CD4-positive, alpha-beta T cell treated with Interferon gamma for 1 hour (primary cell): ENCODE measurements at places on chromosomes 4 and X.

DNA sequence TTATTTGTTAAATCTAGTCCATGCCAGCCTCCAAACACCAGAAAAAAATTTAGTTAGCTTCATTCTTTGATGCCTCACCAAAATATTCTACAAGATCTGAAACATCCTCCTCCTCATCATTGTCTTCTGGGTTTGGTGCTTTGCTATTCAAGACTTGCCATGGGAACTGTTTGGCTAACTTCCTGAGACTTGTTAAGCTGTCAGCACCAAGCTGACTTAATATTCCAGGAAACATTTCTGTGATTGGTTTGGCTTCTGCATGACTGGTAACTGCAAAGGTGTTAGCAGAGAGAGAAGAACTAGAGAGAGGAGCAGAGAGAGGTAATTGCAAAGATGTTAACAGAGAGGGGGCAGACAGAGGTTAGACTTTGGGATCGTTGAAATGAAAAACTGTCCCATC lies 101.3 kb downstream of the PALLD start:
- DNase-seq: no peak

DNA sequence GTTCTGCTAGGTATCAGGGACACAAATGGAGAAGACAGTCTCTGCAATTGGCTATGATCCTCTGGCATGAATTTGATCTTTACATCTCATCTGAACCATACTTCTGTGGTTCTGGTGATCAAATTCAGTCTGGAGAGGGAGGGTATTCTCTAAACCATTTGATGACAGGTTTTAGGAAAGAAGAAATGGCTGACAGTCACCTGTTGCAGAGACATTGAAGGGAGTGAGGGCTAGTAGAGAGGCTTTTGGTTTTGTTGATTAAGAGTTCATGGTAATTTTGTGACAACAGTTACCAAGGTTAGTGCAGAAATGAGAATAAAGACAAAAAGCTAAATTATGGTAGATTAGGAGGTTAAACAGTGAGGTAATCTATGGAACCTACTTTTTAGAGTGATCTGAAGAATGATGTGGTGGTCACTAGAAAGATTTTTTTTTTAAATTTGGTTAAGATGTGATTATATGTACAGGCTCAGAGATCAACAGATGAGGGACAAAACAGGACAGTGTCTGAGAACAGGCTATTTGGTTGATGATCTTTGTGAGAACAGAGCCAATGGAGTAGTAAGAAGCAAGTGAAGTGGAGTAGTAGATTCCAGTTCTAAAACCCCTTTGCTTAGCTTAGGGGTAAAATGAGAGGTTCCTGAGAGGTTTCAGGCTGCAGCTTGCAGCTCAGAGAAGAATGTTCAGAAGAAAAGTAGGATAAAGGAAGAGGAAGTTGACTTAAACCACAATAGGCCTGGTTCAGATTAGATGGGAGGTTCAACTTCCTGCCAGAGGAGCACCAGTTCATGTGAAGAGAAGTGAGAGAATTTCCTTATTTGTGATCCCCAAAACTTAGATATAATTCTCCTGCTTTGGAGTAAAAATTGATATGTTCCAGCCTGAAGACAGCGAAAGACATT lies 34.7 kb downstream of the VSIG4 start:
- no peak for DNase-seq

GRCh38 chr4:98687876-98688275 lies 29.5 kb upstream of the TSPAN5 start:
- DNase-seq: no peak

GRCh38 chr4:138835832-138836533 lies 179.6 kb upstream of the NOCT start:
- no peak for DNase-seq

- no peak for DNase-seq
Measured at GRCh38 chr4:110609044-110609750, 13.7 kb downstream of the PITX2 start.

DNA sequence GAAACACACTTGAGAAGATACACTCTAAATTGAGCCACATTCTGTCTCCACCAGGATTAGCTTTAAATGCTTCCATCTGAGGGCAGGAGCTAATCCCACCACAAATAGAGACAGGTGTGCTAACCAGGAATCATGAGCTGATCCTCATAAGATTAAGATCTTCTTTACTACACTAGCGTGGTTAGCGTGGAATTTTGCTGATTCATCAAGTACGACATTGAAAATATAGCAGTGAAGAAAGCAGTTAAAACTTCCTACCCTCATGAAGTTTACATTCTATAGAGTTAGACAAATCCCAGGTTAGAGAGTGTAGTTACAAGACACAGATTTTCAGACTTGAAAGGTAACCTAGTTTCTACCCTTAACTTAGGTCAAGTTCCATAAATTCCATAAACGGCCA lies 5.3 kb upstream of the APELA start:
- no peak for DNase-seq
